GM12878 (cell line): ENCODE measurements at places on chromosomes 6 and 20. TPM values are rescaled to one million over a fixed set of nuclear protein-coding genes. Genes with fewer than 3 reads are reported as not detected.

The GCNT2 gene
- total RNA-seq: 12.0 and 15.3 TPM in 2 replicates

The CCN5 gene
- total RNA-seq: 0.15 TPM in 1 of 2 replicates, not detected in the other

The NKX2-2 gene
- total RNA-seq: not detected in 2 replicates

The IP6K3 gene
- not detected in 2 replicates for total RNA-seq
